ENCODE measurements at places on chromosomes 12 and 14. TPM values are rescaled to one million over a fixed set of nuclear protein-coding genes. Genes with fewer than 3 reads are reported as not detected.

DNA sequence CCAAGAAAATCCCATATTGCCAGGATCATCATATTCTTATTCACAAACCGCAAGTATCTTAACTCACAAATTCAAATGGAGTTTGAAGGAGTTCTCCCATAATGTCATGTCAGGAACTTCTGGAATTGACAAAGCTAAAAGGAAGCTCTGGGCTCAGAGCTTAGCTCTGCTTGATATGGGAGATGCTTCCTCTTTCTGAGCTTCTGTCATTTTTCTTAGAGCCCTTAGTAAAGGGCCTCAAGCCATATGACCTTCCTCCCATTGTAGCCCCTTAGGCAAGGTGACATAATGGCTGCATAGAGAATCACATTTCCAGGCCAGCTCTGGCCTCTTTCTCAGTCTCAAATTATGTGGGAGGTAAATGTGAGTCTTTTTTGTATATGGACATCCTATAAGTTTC lies 40.9 kb downstream of the SLC4A8 start:
- no peaks in the 10 kb centered on the region for H3K27me3 ChIP-seq
- no peaks in the 10 kb centered on the region for H3K36me3 ChIP-seq
- no peak for DNase-seq
- no peak overlapping the region for H3K4me3 ChIP-seq
- no peak overlapping the region for H3K27ac ChIP-seq

- no peak overlapping the region for H3K27ac ChIP-seq
- no peaks in the 10 kb centered on the region for H3K4me1 ChIP-seq
- DNase-seq: no peak
- H3K4me3 ChIP-seq: no peak overlapping the region
- no peaks in the 10 kb centered on the region for H3K27me3 ChIP-seq
These were observed 52.7 kb upstream of the NR2C1 start for GRCh38 chr12:95126076-95126475.

DNA sequence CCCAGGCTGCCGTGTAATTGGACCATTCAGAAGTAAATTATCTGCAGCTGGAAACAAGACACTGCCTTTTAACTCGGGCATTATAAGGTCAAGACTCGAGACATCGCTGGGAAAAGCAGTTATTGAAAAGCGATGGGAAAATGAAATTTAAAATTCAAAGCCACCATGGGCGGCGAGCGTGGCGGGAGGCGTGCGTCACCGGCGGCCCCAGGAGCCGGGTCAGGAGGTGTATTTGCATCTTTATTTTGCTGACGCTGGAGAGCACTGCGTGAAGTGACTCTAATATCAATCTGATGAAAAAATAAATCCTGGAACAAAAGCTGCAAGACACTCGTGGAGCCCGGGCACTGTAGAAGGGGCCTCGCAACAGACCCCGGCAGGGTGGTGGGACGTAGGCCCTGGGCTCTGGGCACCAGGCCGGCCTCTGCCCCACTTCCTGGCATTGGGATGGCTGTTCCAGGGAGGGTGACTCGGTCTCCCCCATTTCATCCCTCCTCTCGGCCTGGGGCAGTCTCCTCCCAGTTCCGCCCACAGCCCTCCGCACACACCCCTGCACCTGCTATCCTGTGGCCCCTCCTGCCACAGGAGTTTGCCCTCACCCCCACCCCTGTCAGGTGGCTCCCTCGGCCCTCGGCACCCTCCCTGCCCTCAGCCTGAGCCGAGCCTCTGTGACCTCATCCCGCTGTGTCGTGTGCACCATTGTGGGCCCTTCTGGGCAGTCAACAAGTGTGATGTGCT lies 196.2 kb downstream of the KIF26A start:
- H3K4me1 ChIP-seq: no peaks in the 10 kb centered on the region
- DNase-seq: no peak
- H3K36me3 ChIP-seq: peaks cover 19% of the 10 kb centered on the region
- no peak overlapping the region for H3K27ac ChIP-seq
- H3K27me3 ChIP-seq: peaks cover 3% of the 10 kb centered on the region

GPATCH2L gene
- total RNA-seq: 115 TPM

LMNTD1 gene
- total RNA-seq: 1.1 TPM

Data from glutamatergic neuron (in vitro differentiated cells).